ENCODE measurements at places on chromosomes 12 and 14.

DNA sequence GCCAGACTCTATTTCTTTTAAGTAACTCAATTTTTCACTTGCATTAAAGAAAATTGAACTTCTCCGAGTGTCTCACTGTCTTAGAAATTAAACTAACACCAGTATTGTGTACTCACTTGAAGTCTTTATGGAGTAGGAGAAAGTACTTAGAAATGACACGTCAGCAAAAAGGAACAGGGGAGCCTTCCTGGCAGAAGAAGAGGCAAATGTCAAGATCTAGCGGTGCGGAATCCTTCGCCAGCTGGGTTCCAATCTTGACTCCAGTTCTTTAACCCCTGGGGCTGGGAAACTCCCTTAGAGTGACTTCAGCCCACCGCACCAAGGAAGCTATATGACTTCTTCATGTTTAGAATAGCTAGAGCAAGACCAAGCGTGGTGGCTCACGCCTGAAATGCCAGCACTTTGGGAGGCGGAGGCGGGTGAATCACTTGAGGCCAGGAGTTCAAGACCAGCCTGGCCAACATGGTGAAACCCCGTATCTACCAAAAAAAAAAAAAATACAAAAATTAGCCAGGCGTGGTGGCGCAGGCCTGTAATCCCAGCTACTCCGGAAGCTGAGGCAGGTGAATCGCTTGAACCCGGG, 34.4 kb downstream of the WBP11 start:
- no peak for DNase-seq

- DNase-seq = peak; percentile 28
Observed at GRCh38 chr12:132284071-132284826, 45.1 kb downstream of the GALNT9 start.

GRCh38 chr12:125166041-125166440, 100.8 kb downstream of the AACS start:
- no peak for DNase-seq

DNA sequence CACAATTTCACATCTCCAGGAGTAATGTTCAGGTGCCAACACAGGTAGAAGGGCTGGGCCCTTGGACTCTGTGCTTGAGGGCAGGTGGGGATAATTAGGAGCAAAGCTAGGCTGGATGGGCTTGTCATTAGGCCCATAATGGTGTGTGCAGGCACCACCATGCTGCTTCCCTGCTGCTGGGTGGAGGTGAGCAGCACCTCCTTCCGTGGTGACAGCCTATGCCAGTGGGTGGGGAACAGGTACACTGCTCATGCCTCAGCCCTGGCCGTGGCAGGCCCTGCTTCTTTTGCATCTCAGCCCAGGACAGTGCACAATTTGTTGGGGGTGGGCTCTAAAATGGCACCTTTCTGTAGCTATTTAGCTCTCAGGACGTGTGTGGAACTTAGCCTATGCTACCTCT, 955.5 kb downstream of the TMTC2 start:
- no peak for DNase-seq

GRCh38 chr14:75634848-75635247, 25.8 kb downstream of the ERG28 start:
- no peak for DNase-seq

DNA sequence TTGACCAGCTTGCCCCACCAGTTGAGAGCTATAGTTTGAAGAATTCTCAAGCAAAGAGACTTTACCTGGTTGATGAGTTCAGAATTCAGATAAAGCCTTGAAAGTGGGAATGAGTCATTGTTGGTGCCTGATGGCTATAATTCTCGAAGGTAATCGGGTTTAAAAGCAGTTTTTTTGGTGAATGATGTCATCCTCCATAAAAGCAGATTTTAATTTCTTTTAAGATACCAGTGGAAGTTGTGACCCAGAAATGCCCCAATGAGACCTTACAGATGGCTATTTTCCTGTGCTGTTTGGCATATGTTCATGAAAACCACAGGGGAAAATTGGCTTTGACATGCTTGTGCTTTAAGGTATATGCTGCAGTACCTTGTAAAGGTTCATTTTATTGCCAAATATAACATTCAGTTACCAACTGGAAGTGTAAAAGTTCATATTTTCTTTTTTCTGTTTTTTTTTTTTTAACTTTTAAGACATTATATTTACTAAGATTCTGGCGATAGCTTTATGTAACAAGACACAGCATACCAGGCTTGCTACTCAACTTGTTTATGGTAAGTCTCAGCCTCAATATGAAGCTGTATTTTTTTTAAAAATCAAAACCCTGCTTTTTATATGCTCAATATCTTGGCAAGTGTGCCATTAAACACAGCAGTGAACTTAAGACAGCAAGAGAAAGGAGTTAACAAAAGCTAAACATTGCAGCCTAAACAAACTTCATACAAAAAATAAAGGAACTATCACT, 119.3 kb downstream of the LMNTD1 start:
- DNase-seq = no peak

DNA sequence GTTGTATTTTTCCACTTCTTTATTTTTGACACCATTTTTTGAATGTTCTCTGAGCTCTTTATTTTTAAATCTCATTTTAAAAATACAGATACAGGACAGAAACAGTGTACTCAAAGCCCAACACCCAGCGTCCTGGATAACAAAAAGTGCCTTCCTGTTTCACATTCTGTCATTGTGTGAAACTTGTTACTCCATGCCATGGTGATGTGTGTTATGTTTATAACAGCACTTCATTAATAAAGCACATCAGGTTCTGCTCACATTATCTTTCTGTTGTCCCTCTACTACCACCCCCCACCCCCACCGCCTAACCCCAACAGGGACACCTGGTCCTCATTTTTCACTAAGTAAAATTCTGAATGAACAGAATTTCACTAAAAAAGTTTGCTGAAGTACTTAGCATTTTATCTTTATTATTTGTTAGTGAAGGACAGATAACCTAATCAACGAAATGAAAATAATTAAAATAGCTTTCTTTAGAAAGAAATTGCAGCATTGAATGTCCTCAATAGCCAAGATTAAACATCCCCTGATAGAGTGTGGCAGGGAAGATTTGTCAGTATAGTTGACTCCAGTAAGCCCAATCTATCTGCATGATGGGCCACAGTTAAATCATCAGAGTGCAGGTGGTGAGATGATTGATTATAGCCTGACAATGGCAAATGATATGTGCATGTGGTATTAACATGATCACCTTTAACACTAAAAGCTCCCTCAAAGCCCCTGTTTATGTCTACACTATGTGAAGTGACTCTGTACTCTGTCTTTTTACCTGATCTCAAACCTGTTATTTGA, 153.9 kb downstream of the ACSS3 start:
- no peak for DNase-seq

DNA sequence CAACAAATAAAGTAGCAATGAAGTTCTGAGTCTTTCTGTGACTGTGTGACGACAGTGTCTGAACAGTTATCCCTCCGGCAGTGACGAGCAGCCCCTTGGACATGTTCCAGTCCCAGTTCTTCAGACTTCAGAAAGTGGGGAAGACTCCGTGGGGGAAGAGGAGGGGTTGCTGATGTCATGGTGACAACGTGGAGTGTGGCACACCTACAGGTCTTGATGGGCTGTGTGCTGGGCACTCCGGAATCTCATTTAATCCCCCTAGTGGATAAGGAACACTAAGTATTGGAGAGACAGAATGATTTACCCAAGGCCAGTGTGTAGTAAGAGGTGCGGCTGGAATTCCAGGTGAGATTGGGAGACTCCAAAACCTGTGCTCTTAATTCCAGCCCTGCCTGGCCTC, 280.2 kb downstream of the CACNA1C start:
- no peak for DNase-seq

GRCh38 chr12:546265-546919, 86.7 kb downstream of the B4GALNT3 start:
- no peak for DNase-seq

DNA sequence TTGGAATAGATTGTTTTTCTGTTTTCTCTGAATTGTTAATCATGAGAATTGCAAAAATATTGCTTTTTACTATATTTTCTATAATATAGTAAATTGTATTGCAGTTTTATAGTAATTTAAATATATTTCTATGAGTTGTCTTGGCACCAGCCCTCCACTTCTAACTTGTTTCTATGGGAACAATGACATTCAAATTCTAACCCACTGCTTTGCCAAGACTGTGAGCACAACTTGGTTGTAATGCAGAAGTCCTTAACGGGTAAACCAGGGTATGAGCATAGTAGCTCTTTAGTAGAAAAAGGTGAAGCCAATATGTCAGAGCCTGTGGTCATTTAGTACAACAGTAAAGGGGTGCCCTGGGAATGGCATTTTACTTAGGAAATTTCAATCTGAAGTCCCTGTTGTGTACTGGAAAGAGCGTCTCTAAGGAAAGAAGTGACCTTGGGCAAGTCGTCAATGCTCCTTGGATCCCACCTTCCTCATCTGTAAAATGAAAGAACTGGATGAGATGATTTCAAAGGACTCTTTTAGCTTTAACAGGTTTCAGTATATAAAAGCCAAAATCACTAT, 283.3 kb downstream of the ATP23 start:
- DNase-seq = no peak

- DNase-seq = no peak
Observed at GRCh38 chr12:87096082-87096585, 839.9 kb upstream of the MGAT4C start.

GRCh38 chr14:68165274-68165843, 345.8 kb downstream of the RAD51B start:
- peak; percentile 55 for DNase-seq

DNA sequence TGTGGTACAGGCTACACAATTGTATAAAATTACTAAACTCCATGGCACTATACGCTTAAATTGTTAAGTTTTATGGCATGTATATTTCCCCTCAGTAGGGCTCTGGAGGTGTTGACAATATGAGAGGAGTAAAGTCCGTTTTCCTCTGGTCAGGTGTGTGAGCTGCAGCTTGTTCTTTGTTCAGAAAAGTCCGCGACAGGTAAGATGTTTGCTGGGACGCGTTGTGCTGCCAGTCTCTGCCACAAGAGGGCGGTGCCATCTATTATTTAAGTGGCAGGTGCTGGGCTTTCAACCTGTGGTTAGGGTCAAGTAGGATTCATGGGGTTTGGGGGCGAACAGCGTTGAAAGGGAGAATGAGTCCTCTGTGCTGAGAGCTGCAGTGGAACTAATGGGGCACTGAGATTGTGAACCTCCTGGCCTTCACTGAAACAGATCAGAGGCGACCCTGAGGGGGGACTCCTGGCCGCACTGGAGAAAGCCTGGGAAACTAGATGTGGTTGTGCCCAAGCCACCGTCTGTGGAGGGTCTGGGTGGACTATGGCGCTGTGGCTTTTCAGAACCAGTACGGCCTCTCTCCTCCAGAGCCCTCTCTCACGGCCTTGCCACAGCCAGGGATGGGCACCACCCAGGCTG, 179.0 kb downstream of the SLC15A4 start:
- peak; percentile 59 for DNase-seq

DNA sequence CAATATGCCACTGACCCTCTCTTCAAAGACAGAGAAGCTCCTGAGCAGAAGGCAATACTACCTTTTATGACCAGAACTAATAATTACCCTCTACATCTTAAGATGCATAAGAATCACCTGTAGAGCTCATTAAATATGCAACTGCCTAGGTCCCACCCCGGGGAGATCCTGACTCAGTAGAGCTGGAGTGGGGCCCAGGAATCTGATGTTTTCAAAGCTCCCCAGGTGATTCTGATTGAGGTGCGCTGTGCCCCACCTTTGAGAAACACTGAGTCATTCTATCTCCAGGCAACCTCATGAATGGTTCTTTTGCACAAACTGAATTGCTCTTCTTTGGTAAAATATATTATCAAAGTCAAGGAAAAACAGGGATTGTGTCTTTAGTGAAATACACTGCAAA, 149.3 kb upstream of the BMP4 start:
- DNase-seq = peak; percentile 87

- no peak for DNase-seq
Observed at GRCh38 chr12:3101309-3102024, 24.3 kb downstream of the TSPAN9 start.

GRCh38 chr12:32454866-32455265, 55.5 kb downstream of the FGD4 start:
- DNase-seq = no peak

GRCh38 chr12:10722502-10722904, 620 bp downstream of the YBX3 start:
- DNase-seq = no peak

DNA sequence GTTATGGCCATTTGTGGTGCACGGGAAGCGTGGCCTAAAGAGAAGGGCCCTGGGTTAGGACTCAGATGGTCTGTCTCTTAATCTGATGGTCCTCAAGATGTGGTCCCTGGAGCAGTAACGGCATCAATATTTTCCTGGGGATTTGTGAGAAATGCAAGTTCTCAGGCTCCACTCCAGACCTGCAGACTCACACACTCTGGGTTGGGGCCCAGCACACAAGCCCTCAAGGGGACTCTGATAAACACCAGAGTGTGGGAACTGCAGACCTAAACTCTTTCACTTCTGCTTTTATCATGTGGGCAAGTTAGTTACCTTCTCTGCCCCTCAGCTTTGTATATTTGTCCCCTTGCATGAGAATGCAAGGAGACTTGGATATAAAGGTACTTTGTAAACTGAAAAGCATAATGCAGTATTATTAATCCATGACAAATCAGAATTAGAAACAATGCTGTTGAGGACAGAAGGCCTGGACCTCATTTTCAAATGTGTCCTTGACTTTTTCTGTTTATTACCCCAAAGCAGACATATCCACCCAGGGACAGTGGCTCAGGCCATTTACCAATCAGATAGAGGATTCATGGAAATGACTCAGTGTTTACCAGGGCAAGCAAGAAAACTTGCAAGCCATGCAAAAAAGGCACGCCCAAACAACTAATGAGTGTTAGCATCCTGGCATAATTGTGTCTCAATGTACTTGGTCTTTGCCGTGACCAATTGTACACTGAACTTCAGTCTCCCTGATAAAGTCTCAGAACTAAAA, 157.0 kb downstream of the ASCL1 start:
- no peak for DNase-seq

GRCh38 chr12:104643819-104644669, 187.3 kb downstream of the CHST11 start:
- DNase-seq = peak; percentile 32

DNA sequence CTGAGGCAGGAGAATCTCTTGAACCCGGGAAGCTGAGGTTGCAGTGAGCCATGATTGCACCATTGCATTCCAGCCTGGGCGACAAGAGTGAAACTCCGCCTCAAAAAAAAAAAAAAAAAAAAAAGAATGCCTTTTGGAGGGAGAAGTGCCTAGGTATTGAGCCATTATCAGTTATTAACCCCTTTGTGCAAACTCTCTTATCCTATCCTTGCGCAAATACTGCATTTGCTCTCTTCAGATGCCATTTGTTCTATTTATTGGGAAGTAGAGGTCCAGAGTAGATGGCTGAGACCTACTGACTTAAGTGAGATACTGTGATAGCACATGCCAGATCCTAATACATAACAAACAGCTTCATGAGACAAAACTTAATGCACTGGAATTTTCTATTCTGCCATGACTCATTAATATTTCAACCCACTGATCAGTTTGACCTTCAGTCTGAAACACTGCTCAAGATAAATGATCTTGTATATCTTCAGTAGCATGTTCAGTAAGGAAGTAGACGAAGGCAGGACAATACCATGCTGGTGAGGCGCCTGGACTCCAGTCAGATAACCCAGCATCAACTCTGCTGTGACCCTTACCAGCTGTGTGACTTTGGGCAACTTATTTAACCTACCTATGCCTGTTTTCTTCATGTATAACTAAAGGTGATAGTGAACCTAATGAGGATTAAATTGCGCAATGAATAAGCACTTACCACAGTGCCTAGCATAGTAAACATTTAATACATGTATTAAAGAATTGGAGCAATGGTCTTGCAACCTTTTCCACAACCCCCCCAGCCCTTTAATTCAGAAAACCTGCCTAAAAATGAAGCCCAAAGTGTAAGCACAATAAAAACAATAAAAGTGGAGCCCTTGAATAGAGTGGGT, 5.7 kb upstream of the DNAAF2 start:
- no peak for DNase-seq

Measured in HT-29 (cell line).